ENCODE measurements at places on chromosomes 5 and 9.

- peak; percentile 53 for DNase-seq
These were observed 114.6 kb downstream of the ACTBL2 start for GRCh38 chr5:57368010-57368409.

GRCh38 chr9:99555792-99556191 is 265.9 kb upstream of the NR4A3 start:
- DNase-seq: no peak

DNA sequence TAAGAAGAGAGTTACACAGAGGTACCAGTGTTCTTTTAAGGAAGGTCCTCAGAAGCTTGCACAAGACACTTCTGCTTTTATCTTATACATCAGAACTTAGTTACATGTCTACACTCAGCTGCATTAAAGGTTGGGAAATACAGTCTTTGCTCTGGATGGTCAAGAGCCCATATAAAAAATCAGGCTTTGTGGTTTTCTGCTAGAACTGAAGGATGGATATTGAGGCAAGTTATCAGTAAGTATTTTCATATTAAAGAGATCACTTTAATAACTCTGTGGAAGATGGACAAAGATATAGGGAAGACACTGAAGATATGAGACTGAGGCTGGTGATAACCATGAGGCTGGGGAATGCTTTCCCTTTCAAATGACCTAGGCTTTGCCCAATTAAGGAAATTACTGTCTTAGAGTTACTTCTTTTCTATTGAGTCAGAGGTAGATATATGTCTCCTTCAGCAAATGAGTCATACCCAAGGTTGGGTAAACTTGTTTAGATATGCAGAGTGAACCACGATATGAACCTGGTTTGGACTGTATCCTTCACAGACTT is 87.0 kb upstream of the TNC start:
- DNase-seq: peak; percentile 89

DNA sequence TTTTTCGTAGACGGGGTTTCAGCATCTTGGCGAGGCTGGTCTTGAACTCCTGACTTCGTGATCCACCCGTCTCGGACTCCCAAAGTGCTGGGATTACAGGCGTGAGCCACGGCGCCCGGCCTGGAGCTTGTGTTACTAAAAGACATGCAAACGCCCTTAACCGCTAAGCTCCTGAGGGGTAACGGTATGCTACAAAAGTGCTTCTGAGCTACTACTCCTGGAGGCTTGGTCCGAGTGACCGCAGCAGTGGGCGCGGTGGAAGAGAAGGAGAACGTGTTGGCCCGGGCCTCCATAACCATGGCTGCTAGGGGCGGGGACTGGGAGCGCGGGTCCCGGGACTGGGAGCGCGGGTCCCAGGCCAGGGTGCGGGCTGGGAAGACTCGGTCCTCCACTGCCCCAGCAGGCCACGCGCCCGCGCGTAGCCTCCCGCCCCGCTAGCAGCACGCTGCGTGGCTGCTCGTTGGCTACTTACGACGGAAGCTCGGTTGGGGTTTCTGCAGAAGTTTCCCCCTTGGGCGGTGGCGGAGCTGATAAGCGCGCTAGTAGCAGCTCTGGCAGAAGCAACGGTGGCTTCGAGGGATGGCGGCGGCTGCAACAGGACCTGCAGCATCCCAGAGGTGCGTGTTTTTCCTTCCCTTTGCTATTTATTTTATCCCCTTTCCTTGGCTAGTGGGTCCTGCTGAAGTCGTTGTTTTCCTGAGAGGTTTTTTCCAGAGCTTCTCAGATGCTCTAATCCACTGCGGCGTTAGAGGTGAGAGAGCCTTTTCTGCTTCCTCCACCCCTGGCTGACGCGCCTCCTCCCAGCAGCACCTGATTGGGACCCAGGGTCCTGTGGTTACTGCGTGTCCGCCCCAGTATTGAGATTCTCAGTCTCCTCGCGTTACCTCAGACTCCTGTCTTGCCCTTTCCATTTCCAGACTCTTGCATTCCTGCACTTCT is 69.2 kb upstream of the CCDC180 start:
- peak; percentile 85 for DNase-seq

GRCh38 chr5:94908889-94909480 is 290.5 kb downstream of the SLF1 start:
- DNase-seq: peak; percentile 41

DNA sequence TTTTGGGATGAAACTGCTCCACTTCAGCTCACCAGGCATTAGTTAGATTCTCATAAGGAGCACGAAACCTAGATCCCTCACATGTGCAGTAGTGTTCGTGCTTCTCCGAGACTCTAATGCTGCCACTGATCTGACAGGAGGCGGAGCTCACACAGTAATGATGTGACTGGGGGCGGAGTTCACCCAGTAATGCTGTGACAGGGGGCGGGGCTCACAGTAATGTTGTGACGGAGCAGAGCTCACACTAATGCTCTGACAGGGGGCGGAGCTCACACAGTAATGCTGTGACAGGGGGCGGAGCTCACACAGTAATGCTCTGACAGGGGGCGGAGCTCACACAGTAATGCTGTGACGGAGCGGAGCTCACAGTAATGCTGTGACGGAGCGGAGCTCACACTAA is 27.1 kb upstream of the LRRC14B start:
- no peak for DNase-seq

DNA sequence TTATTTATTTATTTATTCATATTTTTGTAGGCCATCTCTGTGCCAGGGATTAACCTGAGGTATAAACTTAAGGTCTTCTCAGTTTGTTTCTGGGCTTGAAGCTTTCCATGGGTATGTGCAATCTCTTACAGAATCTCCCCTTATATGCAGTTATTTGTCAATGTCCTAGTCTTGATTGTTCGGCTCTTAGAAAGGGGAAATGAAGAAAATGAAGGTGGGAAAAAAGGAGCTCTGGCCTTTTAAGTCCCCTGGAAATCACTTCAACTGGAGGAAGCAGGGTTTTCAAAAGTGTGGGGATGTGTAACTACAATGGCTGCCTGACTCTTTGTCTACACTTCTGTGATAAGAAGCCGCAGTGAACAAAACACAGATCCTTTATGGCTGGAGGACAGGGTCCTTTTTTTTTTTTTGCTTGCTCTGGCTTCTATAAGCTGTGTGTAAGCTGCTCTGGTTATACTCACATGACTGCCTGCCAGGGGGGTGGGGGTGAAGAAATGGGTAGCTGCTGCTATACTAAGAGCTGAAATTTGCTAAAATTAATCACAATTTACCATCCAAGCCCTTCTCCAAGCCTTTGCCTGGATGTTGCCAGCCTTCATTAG is 33.7 kb downstream of the CENPP start:
- no peak for DNase-seq

DNA sequence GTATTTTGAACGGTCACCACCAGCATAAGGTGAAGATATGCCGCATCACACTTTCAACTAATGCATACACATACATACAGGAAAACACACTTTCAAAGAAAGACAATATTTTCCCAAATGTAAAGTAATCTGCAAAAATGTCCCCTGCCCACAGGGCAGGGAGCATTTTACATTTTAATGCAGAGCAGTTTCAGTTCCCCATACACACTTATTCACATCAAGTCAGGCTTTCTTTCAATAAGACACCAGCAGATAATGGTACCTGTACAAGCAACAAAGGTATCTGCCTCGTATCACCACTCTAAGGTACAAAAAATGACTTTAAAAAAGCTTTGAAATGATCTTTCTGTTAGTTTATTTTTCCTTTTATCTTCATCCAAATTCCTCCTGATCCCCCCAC is 247.1 kb upstream of the CCNG1 start:
- no peak for DNase-seq

GRCh38 chr9:37784291-37784615 is 611 bp downstream of the EXOSC3 start:
- no peak for DNase-seq

DNA sequence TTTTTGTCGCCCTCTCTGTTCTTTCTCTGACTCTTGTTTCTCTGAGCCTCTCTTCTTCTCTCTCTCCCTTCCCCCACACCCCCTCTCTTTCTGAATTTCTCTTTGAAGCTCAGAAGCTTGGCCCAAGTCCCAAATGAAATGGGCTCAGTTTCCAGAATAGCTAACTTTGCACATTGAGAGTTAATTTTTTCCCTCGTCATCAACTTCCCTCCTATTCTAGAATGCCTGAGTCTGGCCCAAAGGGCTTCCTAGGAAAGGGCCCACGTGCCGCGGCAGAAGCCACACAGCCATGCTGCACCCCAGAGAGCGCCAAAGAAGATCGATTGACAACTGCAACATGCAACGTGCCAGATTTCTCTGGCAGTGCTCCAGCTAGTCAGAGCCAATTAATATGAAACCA is 588.8 kb upstream of the KLF4 start:
- no peak for DNase-seq

DNA sequence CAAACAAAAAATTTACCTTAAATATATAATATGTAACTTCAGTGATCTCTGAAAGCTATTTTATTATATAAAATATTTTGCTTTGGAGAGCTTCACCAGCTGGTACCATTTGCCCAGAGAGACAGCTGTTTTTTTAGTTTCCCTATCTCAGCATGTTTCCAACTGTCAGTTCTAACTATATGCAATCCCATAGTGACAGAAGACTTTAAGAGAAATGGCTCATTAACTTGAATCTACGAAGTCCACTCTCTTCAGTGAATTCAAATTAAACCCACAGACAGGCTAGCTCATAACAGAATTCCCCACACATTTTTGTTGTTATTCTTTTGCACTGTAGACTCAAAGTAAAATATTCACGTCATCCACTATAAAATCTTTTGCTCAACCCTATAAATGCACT is 251.8 kb upstream of the POU5F2 start:
- no peak for DNase-seq

- DNase-seq: no peak
These were observed 16.6 kb upstream of the HEMGN start for GRCh38 chr9:97954550-97954989.

GRCh38 chr9:104094534-104095015 is 466 bp downstream of the SMC2 start:
- DNase-seq: no peak

GRCh38 chr5:45189042-45189441 is 380.3 kb downstream of the MRPS30 start:
- DNase-seq: no peak

DNA sequence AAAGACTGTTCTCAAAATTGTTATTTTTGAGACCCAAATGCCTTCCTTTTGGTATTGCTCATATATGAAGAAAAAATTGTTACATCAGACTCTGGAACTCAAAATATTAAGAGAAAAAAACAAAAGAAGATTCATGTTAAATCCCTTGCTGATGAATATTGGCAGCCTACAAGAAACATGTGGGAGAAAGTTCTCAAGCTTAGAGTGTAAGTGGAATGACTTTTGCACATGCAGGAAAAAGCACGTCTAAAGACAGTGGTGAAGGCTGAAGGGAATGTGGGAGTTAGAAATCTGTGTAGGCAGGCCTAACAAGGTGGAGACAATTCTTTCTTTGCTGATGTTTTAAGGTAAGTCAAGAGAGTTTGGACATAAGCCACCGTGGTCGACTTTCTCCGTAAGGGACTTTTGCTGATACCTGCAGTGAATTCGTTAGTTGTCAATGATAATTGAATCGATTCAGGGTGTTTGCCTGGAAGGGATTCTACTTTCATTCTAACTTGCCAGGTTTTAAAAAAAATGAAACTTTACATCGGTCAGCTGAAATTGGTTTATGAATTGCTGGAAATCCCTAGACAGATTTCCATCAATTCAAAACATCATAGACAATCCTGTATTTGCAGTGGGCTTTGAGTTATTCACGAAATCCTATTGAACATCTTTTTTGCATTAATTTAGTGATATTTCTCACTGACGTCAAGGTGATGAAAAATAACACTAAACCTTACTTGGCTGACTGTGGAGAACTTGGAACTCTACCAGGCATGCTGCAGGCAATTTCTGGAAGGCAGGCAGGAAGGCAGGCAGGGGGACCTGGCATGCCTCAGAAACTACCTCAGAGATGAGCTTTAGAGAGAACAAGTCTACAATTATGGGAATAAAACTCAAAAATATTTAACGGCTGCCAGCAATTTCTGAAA is 359.1 kb upstream of the ADAMTSL1 start:
- DNase-seq: no peak

GRCh38 chr9:137545123-137545522 is 5.1 kb downstream of the PNPLA7 start:
- DNase-seq: peak; percentile 78

- DNase-seq: no peak
These were observed 4.1 kb downstream of the SNCB start for GRCh38 chr5:176625966-176626875.

- DNase-seq: no peak
These were observed 415.4 kb downstream of the KDM4C start for GRCh38 chr9:7173139-7173538.

GRCh38 chr5:10017786-10018185 is 231.9 kb downstream of the ATPSCKMT start:
- no peak for DNase-seq

DNA sequence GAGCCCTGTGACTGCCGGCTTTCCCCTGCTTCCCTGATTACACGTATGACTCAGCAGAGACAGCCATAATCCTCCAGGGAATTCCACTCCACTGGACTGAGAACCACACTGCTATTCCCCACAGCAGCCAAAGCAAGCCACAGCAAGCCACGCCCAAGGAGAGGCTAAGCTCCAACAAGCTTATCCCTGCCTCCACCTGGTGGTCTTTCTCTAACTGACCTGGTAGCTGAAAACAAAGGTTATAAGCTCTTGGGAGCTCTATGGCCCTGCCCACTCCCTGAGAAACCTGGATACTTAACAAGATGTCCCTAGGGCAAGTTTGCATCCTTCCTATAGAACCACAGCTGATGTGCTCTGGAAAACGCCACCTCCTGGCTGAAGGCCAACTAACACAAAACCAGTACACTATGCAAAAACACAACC is 613.7 kb upstream of the CDH18 start:
- DNase-seq: no peak

GRCh38 chr9:8684978-8685708 is 885.6 kb upstream of the DMAC1 start:
- DNase-seq: no peak

DNA sequence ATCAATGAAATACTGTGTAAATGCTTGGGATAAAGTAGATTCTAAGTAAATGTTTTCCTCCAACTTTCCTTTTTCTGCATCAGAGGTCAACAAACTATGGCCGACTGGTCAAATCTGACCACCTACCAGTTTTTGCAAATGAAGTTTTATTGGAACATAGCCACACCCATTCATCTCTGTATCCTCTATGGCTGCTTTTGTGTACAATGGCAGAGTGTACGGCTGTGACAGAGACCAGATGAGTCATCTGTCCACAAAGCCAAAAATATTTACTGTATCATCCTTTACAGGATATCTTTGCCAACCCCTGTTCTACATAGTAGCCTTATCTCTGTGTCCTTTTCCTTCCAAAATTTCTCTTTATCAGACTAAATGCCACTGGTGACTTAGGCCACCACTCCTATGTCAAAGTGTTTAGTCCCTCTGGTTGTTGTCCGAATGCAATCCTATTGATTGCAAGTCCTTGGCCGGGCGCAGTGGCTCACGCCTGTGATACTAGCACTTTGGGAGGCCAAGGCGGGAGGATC is 218.4 kb upstream of the KLF4 start:
- peak; percentile 66 for DNase-seq

- no peak for DNase-seq
These were observed 318.4 kb upstream of the PANK3 start for GRCh38 chr5:168897387-168898122.

DNA sequence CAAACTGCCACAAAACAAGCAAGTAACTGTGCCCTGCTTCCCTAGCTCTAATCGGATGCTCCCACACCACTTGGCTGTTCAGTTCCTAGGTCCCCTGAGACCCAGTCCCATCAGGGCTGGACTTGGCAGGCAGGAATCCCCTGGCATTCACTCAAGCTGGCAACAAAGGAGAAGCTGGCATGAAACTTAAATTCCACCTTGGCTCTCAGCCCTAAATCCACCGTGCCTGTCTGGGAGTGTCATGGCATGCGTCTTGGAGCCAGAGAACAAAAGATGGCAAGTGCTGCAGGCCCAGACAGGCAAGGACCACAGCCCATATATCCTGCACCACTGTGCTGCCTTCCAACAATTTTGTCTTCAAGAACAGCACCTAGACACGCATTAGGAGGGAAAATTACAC is 38.2 kb downstream of the ETF1 start:
- DNase-seq: peak; percentile 64

All from AG10803 (cell line).